ENCODE measurements at places on chromosomes 1 and 21. TPM values are rescaled to one million over a fixed set of nuclear protein-coding genes. Genes with fewer than 3 reads are reported as not detected.

NBPF4 gene
- not detected for polyA plus RNA-seq

RXFP4 gene
- not detected for polyA plus RNA-seq

PDE9A gene
- 9.0 TPM for polyA plus RNA-seq

OR2L13 gene
- polyA plus RNA-seq = not detected

FCER1A gene
- polyA plus RNA-seq = 1.7 TPM

RGS4 gene
- polyA plus RNA-seq = 7.5 TPM

All from stomach (tissue), 19 donors.